Stimulated activated CD4-positive, alpha-beta T cell treated with anti-CD3 and anti-CD28 coated beads, Interleukin-1b, Interleukin-23, amount 100 ng/mL, for 24 hours (primary cell): ENCODE measurements at places on chromosomes 7 and 10.
A peak's percentile ranks its signal among the peaks of the same experiment; 100 is the strongest.

DNA sequence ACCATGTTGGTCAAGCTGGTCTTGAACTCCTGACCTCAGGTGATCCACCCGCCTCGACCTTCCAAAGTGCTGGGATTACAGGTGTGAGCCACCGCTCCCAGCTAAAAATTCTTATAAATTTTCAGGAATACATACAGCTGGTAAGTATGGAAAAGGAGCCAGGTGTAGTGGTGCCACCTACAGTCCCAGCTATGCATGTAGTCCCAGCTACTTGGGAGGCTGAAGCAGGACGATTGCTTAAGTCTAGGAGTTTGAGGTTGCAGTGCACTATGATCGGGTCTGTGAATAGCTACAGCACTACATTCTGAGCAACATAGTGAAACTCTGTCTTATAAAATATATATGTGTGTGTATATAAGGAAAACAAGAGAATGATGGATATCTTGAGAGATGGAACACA is 19.0 kb downstream of the LDB1 start:
- DNase-seq, result no peak

DNA sequence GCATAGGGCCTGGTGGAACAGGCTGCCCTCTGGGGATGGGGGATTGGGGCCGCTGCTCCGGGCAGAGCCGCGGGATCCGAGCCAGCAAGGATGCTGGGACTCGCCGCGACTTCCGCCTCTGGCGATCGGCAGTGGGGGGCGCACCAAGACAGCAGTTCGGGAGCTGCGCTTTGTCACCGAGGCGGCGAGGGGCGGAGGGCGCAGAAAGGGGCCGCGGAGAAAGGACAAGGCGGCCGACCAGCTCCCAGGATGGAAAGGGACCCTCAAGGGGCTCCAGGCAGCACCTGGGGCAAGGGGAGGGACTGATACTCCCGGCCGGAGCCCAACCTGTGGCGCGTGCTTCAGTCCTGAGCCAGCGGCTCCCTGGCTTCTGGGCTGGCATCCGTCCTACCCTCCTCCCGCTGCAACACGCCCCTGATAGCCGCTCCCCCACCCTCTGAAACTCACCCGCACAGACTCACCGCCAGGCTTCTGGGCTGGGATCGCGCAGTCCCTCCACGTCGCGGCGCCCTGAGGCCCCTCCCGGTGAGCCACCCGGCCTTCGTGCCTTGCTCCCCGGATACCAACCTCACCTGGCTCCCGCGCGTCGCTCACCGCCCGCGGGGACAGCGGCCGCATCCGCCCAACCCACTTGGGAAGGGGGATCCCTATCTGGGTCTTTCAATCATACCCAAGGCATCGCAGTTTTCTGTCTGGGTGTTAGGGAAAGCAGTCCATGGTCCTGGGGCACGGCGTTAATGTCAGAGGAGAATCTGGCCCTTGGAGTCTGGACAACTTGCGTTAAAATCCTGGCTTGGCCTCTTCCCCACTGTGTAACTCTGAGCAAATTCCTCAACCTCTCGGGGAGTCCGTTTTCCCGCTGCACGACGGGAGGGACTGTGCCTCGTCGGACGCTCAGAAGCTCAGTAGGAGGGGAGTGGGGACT is 7.0 kb upstream of the EVX1 start:
- DNase-seq, result no peak

DNA sequence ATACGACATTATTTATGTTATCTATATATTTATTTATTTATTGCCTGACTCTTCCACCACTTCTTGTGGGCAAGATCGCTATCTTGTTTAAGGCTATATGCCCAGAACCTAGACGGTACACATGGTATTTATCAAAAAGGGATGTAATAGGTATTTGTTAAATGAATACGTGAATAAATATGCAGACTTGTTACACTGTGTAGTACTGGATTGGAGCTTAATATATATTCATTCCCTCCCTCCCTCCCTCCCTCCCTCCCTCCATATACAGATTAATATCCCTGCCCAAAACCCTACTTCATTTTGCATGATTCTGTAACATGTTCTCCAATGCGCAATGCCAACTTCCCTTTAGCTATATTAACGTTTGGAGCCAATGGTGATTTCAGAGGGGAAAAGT is 1273.7 kb upstream of the AUTS2 start:
- no peak for DNase-seq

DNA sequence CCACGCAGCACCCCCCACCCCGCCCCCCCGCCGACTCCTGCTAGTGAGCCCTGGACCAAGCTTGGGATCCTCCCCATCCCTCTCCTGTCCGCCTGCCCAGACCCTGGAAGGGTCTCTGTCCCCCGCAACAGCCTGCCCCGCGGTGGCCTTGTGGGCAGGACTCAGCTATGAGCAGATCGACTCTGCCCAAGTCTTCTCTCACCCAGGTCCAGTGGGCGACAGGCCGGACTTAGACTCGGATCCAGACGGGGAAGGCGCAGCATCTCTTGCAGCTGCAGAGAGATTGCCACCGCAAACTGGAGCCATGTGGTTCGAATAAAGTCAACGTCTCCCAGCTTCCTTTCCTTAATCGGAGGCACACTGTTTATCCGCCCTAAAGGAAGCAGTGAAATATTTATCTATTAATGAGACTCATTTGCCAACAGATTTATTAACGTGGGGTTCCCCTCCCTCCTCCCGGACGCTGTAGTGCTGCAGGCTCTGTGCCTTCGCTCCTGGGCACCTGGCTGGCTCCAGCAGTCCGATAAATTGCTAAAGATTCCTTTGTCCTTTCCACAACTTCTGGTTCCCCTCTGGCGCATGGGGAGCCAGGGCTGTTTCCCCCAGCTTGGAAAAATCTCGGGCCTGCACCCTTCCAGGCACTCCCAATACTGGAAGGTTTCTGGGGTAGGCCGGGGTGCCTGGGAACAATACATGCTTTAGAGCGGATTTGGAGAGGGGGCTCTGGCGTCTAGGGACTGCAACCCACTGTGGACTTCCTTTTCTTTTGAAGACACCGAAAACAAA is 634 bp upstream of the HOXA7 start:
- no peak for DNase-seq

DNA sequence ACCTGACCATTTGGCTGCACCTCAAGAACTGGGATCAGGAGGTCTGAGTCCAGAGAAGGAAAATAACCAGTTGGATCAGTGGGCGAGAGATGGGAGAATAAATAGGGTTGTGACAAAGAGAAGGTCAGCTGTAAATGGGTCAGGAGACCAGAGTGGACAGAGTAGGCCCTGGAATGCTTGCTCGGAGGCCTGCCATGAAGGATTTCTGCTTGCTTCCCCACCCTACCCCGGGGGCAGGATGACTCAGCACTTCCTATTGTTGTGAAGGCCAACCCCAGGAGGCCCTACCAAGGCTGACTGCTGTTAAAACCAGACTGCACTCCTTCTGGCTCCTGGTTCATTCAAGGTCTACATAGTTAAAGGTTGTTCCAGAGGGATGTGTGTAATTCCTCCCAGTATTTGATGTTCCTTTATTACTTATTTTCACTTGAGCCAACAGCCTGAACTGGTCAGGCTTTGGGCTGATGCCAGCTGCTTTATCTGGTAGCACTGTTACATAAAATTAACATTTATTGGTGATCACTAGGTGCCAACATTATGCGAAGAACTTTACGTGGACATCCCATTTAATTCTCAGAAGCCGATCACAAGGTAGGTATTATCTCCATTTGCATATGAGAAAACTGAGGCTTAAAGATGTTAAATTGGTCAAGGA is 27.3 kb upstream of the IFRD1 start:
- DNase-seq, result no peak

- no peak for DNase-seq
These were observed 336.3 kb upstream of the MAGI2 start for GRCh38 chr7:79789584-79790345.

DNA sequence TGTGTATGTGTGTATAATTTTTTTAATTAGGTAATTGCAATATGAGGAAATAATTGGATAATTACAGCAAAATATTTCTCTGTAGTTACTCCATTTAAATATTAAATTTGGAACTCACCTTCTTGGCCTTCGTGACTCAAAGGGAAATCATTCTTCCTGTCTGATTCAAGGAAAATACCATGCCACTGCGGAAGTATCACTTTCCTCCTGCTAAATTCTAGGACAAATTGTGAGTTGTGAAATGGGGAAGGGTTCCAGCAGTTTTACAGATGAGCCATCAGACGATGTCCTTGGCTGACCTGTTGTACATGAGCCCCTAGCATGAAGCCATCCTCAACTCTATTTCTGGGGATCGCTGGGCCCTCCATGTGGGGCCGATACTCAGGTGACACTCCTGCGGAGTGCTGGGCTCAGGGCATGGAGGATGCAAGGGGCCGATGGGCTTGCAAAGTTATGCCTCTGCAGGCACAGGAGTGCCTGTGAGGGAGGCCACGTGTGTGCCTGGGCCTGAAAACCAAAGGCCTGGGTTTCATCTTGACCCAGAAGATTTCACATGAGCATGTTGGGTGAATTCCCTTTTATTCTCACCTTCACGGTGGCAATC is 179.6 kb upstream of the TCERG1L start:
- DNase-seq, result no peak

DNA sequence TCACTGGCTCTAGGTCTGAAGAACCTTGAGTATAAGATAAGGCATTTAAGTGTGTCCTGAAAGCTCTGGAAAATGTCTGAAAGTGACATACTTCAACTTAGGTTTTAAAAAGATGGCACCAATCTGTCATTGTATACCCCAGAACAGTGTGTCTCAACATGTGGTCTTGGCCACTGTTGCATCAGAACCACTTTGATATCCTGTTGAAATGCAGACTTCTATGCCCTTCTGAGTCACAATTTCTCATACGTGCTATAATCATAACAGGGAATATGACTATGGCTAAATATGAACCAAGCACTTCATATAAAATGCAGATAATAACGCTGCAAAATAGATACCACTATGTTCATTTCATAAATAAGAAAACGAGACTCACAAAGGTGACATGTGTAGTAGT is 38.0 kb upstream of the GPAM start:
- no peak for DNase-seq

GRCh38 chr10:15279236-15279635 is 91.9 kb downstream of the FAM171A1 start:
- no peak for DNase-seq

DNA sequence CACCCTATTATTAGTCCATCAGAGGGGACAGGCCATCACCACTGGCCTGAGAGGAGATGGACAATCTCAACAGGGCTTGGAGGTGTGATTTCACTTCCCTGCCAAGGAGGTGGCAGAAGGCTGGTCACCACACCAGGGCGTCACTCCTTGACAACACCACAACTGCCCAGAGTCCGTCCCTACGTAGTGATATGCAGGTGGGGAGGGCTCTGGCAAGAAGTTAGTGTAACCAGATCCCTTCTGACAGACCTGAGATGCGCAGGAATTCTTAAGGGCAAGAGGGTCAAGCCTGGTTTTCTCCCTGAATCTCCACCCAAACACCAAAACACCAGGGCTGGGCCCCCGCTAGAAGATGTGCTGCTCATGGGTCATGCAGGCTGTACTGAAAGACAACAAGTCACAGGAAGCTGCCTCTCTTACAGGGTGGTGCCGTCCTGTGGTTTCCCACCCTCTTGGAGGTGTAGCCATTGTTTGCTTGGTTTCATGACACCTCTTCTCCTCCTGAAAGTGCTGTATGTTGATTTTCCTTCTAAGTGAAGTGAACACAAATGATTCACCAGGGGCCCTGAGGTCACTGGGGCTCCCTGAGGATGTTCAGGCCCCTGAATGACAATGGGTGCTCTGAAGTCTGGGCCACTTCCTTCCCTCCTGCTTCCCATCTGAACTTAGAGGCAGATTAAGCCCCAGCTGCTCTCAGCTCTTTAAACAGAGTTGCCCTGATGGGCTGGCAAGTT is 27.1 kb downstream of the ATXN7L1 start:
- peak; percentile 25 for DNase-seq

DNA sequence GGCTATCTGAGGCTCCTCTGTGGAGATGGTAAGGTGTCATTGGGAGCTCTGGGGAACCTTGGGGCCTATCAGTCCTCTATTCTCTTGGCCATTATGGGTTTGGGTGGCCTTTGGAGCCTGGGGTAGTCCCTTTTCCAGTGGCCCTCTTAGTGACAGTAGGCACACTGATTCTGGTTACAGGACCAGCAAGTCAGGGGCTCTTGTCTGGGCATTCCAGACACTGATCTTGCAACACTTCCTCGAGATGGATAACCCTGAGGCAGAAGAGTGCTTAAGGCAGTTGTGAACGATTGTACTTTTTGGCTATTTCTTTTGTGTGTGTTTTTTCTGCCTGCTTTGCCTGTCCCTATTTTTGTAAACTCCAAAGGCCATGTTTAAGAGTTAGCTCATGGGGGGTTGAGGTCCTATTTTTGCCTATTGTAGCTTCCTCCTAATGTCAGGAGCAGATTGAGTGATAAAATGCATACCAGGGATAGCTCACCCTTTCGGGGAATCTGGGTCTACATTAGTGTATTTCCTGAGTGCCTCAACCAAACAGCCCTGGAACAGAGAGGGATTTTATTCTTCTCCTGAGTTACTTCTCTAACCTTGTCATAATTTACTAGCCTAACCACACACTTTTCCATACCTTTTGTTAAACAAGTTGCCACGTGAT is 61.2 kb downstream of the PRKAR2B start:
- no peak for DNase-seq

DNA sequence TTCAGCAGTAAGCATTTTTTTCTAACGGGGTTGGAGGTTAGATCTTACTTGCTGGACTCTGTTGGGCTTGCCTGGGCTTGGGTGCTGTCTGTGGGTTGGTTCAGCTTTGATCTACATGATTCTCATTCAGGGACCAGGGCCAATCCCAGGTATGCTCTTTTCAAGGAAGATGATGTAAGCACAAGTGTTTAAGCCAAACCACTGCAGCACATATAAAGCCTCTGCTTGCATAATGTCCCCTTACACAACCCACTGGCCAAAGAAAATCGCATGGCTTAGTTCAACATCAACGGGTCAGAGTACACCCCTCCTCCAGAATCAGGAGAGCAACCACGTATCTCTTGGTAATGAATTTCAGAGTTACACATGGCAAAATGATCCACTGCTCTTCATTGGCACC is 83.9 kb downstream of the DNAJB9 start:
- no peak for DNase-seq

DNA sequence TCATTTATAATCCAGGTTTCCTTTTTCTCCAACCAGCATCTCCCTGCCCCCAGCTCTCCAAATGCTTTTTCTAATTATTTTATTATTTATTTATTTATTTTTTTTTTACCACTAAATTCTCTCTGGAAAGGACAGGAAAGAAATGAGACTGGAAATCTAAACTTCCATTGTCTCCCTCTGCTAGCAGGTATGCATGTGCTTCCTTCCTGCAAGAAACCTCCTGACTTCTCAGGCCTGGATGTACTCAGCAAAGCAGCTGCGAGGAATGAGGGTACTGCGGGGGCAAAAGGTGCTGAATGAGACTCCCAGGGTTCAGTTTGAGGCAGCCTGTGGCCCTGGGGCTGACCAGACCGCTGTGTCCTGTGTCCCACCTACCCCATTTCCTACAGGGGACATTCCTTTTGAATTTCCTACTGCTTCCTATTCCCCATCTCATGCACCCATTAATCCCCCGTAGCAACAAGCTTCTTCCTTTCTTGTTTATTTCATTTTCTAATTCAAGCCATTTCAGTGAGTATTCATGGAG is 324.6 kb upstream of the IGFBP3 start:
- no peak for DNase-seq

DNA sequence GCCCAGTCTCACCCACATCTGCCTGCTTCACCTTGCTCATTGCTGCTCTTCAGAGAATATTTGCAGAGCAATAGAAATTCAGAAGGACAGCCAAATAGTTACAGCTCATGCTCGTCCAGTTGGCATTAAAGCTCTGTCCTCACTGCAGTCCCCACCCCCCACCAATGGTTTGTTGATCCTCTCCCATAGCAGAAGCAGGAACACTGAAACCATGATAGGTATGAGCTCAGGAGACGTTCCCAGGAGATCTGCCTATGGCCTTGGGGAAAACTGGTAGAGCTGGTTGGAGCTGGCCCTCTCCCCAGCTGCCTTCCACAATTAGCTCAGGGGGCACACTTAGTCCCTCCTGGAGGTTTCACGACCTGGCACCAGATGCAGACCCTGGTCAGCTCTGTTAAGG is 68.6 kb upstream of the KMT2C start:
- no peak for DNase-seq
